ENCODE measurements at places on chromosomes 16 and 17. TPM values are rescaled to one million over a fixed set of nuclear protein-coding genes. Genes with fewer than 3 reads are reported as not detected.

PDILT gene
- total RNA-seq, result not detected

TBC1D26 gene
- 0.83 TPM for total RNA-seq

CCL4 gene
- not detected for total RNA-seq

CCDC200 gene
- not detected for total RNA-seq

RHBDL1 gene
- 7.6 TPM for total RNA-seq

TP53TG3D gene
- total RNA-seq, result not detected

SLC16A6 gene
- 0.33 TPM for total RNA-seq

- DNase-seq, result no peak
- no peak overlapping the region for H3K4me3 ChIP-seq
Measured at GRCh38 chr16:81547194-81547938, 102.8 kb downstream of the CMIP start.

DNA sequence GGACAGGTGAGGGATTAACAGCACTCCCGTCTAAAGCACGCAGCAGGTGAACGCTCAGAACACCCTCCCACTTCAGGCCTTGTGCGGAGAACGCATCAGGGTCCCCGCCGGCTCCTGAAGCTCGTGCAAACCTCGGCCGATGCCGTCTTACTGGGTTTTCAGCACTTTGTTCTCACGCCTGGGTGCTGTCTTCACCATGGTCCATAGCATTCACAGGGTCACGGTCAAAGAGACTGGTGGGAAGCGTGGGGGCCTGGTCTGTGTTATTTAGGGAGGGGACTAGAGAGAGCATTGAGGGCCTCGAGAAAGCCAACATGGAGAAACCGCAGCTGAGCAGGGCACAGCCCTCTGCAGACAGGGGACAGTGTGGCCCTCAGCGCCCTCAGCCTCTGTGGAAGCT is 26.6 kb downstream of the CIBAR2 start:
- H3K36me3 ChIP-seq, result no peaks in the 10 kb centered on the region
- H3K27me3 ChIP-seq, result peaks cover 20% of the 10 kb centered on the region
- no peak overlapping the region for H3K4me3 ChIP-seq
- DNase-seq, result no peak

DNA sequence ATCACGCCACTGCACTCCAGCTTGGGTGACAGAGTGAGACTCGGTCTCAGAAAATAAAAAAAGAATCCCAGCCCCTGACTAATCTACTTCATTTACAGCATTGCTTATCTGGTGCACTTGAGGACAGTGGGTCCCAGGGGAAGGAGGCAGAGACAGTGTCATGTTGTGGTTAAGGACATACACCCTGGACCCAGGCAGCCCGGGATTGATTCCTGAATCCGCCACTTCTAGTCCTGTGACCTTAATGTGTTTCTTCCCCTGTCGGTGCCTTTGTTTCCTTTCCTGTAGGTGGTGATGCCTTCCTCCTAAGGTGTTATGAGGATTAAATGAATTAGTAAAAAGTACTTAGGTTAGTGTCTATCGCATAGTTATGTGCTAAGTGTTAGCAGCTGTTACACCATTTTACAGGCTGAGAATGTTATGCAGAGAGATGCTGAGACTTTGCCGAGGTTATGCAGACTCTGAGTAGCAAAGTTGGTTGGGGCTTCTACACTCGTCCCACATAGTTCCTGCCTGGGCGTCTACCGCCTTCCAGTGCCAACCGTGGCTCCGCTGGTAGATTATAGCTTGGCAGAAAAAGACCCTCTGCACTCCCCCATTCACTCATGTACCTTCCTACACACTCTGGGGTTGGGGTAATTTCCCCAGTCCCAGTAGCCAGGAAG is 74.8 kb downstream of the RAB11FIP4 start:
- DNase-seq, result no peak
- H3K27ac ChIP-seq, result no peak overlapping the region
- peaks cover 16% of the 10 kb centered on the region for H3K4me1 ChIP-seq
- H3K36me3 ChIP-seq, result no peaks in the 10 kb centered on the region

- H3K27ac ChIP-seq, result no peak overlapping the region
- DNase-seq, result no peak
- no peak overlapping the region for H3K4me3 ChIP-seq
- H3K27me3 ChIP-seq, result no peaks in the 10 kb centered on the region
- H3K36me3 ChIP-seq, result no peaks in the 10 kb centered on the region
Measured at GRCh38 chr16:64872101-64872500, 249.8 kb downstream of the CDH11 start.

GRCh38 chr17:32298298-32298697 is 32.7 kb downstream of the RHBDL3 start:
- H3K27me3 ChIP-seq, result no peaks in the 10 kb centered on the region
- no peak for DNase-seq
- H3K27ac ChIP-seq, result no peak overlapping the region
- H3K4me1 ChIP-seq, result peaks cover 5% of the 10 kb centered on the region
- H3K36me3 ChIP-seq, result peaks cover 27% of the 10 kb centered on the region

- H3K27ac ChIP-seq, result no peak overlapping the region
- no peaks in the 10 kb centered on the region for H3K27me3 ChIP-seq
- no peaks in the 10 kb centered on the region for H3K4me1 ChIP-seq
- H3K4me3 ChIP-seq, result no peak overlapping the region
- no peaks in the 10 kb centered on the region for H3K36me3 ChIP-seq
- DNase-seq, result peak; percentile 2
Measured at GRCh38 chr17:67256075-67256732, 11.2 kb upstream of the HELZ start.

GRCh38 chr16:86396901-86397311 is 113.4 kb upstream of the FOXF1 start:
- H3K36me3 ChIP-seq, result no peaks in the 10 kb centered on the region
- H3K27me3 ChIP-seq, result peaks cover 2% of the 10 kb centered on the region
- H3K4me3 ChIP-seq, result no peak overlapping the region
- no peak for DNase-seq
- H3K4me1 ChIP-seq, result no peaks in the 10 kb centered on the region

DNA sequence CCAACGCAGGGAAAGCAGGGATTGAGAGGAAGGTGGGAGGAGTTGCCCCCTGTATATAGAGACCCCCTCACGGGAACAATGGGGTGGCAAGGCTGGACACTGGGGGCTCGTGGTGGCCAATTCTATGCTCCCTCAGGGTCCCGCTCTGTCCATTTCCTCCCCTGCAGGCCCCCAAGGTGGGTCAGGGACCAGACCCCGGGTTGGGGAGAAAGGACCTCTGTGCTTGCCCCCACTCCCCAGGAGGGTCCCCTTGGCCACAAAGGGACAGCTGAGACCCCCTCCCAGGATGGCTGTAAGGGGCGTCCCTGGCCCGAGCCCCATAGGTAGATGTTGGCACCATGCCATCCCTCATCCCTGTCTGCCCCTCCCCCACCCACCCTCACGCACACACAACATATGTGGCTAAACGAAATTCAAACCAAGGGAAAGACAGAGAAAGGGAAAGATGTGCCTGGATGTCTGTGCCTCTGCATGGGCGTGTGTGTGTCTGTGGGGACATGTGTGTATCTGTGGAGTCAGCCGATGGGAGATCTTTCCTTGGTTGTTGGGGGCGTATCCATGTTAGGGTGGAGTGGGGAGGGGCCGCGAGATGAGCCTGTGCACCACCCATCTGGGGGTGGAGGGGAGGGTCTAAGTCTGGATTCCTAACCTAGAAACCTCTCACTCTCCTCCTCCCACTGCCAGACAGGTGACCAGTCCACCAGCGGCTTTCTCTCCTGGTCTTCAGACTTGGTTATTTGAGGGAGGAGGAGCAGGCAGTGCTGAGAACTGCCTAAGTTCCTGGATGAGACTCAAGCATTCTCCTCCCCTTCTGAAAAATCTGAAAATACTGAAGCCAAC is 642 bp upstream of the NEUROD2 start:
- peaks cover 60% of the 10 kb centered on the region for H3K27me3 ChIP-seq
- H3K4me1 ChIP-seq, result no peaks in the 10 kb centered on the region
- peak overlapping the region; percentile 59 for H3K4me3 ChIP-seq

- H3K4me1 ChIP-seq, result no peaks in the 10 kb centered on the region
- H3K4me3 ChIP-seq, result no peak overlapping the region
- H3K27me3 ChIP-seq, result no peaks in the 10 kb centered on the region
- H3K27ac ChIP-seq, result no peak overlapping the region
- DNase-seq, result no peak
Measured at GRCh38 chr16:75402821-75403475, 30.4 kb downstream of the CFDP1 start.

- H3K4me1 ChIP-seq, result peaks cover 21% of the 10 kb centered on the region
- H3K4me3 ChIP-seq, result 0 out of 2 replicates have a peak overlapping the region, but pooled peaks have one; percentile 5
- H3K36me3 ChIP-seq, result peaks cover 6% of the 10 kb centered on the region
Measured at GRCh38 chr16:53089434-53090285, 34.9 kb downstream of the CHD9 start.

- H3K27ac ChIP-seq, result no peak overlapping the region
- H3K36me3 ChIP-seq, result peaks cover 52% of the 10 kb centered on the region
- no peaks in the 10 kb centered on the region for H3K4me1 ChIP-seq
- peak overlapping the region; percentile 94 for H3K4me3 ChIP-seq
- no peak for DNase-seq
- no peaks in the 10 kb centered on the region for H3K27me3 ChIP-seq
Measured at GRCh38 chr17:3723188-3723555, 531 bp upstream of the HASPIN start.

DNA sequence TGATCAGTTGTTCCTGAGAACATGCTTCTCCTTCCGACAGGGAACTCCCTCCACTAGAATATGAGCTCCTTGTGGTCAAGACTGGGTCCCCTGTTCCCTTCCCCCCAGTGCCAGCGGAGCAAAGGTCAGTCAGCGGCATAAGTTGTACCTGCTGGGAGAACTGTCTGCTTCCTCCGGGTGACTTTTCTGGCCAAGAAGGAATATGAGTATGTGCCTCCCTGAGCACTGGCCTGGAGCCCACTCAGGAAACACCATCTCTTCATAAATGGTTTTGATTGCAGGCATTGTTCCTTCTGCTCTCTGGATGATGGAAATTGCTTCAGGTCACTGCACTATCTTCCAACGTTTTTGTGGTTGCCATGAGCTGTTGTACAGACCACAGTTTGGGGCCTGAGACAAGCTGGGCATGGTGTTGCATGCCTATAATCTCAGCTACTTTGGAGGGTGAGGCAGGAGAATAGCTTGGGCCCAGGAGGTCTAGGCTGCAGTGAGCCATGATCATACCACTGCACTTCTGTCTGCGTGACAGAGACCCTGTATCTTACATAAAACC is 2.9 kb upstream of the P4HB start:
- H3K36me3 ChIP-seq, result peaks cover 12% of the 10 kb centered on the region
- H3K4me3 ChIP-seq, result peak overlapping the region; percentile 54
- H3K27me3 ChIP-seq, result no peaks in the 10 kb centered on the region
- no peak overlapping the region for H3K27ac ChIP-seq
- H3K4me1 ChIP-seq, result peaks cover 3% of the 10 kb centered on the region
- DNase-seq, result no peak

- H3K27me3 ChIP-seq, result no peaks in the 10 kb centered on the region
- no peak for DNase-seq
- H3K27ac ChIP-seq, result no peak overlapping the region
Measured at GRCh38 chr17:69485251-69485661, 70.8 kb downstream of the MAP2K6 start.

GRCh38 chr17:49798182-49798581 is 9.7 kb downstream of the KAT7 start:
- H3K27ac ChIP-seq, result no peak overlapping the region
- DNase-seq, result no peak
